ENCODE measurements at places on chromosomes 11 and 22.

DNA sequence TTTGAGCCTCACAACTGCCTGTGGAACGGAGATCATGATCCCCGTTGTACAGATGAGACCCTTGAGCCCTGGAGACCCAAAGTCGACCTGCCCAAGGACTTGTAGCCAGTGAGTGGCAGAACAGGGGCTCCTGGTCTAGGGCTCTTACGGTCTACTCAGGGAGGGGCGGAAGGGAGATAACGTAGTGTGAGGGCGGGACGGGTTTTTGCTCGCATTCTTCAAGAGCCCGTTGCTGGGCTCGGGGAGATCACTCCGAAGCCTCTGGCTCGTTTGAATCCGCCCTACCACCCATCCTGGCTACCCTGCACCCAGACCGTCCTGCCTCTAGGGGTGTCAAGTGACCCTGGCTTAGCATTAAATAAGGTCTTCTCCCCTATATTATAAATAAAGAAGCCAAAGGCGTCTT is 639 bp downstream of the CRY2 start:
- DNase-seq: peak; percentile 9

GRCh38 chr22:42307806-42308563 is 37.5 kb upstream of the TCF20 start:
- no peak for DNase-seq

- no peak for DNase-seq
These were observed 419.7 kb upstream of the CNTN5 start for GRCh38 chr11:98600786-98601773.

DNA sequence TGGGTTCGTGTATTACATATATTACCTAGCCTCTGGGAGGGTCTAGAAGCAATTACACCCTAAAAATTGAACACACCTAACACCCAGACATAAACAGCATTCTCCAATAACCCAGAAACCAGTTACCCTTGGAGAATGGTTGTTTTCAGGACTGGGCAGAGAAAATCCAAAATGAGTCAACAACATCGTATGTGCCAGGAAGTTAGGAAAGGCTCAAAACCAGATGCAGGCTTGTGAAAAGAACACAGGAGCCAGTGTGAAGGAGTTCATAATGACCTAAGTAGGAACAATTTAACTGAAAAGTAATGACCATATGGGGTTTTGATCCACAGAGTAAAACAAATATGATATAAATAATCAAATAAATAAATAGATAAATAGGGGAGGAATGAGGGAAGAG is 5.1 kb upstream of the CLPB start:
- no peak for DNase-seq

DNA sequence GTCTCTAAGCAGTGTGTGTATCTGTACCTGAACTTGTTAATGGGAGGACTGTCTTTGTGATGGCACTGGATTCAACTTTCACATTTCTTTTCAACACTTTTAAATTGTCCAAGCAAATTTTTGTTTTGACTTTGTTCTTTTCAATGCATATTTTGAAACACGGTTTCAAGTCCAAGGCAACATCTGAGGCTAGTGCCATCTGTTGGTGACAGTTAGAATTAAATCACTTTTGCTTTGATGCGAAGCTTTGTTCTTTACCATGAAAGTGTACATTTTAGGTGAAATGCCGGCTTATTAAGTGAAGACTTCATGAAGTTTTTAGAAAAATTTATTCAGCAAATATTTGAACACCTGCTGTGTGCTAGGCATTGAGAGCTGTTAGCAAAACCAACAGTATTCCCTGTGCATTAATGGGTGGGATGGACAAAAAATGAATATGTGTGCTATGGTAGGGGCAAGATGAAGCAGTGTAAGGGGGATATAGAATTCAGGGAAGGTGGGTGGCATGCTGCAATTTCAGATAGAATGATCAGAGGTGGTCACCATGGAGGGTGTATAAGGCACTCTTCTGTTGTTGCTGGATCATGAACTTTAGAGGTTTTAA is 70.2 kb downstream of the DDX10 start:
- no peak for DNase-seq

GRCh38 chr11:86954269-86955110 is 705 bp downstream of the FZD4 start:
- no peak for DNase-seq

DNA sequence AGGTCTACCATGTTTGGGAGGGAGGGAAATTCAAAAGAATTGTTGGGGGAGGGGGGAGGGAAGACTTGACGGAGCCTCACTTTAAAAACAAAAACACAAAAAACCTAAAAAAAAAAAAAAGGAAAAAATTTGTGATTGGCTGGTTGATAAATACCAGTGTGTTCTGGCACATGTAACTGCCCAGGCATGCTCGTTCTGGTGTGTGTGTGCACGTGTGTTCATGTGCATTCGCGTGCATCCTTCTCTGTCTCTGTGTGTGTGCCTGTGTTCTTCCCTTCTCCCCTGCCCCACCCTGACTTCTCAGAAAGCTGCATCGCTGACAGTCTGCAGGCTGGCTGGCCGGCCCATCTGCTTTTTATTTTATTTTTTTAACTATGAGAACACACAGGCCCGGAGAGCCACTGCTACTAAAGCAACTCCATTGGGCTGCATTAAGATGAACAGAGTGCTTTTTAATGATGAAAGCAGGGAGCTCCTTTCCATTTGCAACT is 22.6 kb upstream of the ADSL start:
- no peak for DNase-seq

GRCh38 chr22:49925525-49926128 is 7.2 kb downstream of the CRELD2 start:
- DNase-seq: peak; percentile 61

GRCh38 chr11:76630600-76631281 is 39.8 kb downstream of the LRRC32 start:
- DNase-seq: no peak

DNA sequence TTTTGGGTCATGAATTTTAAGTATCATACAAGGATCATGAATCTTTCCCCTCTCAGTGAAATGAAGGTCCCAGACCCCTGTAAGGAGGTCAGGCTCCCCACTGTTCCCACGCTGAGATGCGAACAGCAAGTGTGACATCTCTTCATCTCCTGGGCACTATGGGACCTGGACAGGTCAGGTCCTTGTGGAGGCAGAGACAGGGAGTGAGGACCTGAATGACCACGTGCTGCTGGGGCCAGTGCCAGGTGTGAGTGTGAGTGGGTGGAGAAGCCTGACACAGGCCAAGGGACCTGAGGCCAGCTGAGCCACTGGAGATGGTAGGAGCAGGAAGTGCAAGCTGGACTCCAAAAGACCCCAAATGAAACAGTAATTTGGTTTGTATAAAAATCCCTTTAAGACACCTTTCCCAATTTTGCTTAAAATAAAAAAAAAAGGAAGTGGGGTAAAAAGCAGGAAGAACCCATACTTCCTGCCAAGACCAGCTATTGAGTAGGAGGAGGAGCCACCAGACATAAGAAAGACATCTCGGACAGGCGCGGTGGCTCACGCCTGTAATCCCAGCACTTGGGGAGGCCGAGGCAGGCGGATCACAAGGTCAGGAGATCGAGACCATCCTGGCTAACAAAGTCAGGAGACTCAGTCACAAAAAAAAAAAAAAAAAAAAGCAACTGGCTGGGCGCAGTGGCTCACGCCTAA is 35.4 kb upstream of the SERPIND1 start:
- no peak for DNase-seq

GRCh38 chr22:30247974-30248373 is 1.4 kb upstream of the LIF start:
- DNase-seq: no peak

- no peak for DNase-seq
These were observed 7.1 kb downstream of the EWSR1 start for GRCh38 chr22:29275167-29275566.

GRCh38 chr11:72373163-72373562 is 61.2 kb downstream of the CLPB start:
- DNase-seq: no peak

DNA sequence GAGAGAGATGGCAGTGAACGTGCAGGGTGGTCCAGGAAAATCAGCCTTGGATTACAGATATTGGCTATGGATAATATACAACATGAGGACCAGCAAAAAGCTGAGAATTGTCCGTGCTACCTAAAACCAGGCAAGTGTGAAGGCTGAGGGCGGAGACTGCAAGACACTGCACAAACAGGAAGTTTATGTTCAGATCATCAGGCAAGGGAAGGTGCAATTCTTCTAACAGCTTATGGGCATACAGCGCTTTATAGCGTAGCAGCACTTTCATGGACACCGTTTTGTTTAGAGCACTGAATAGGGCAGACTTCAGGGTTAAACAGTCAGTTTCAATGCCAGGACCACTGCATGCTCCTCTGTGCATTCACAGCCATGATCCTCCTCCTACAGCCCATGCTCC is 93.1 kb upstream of the TMEM45B start:
- DNase-seq: no peak

DNA sequence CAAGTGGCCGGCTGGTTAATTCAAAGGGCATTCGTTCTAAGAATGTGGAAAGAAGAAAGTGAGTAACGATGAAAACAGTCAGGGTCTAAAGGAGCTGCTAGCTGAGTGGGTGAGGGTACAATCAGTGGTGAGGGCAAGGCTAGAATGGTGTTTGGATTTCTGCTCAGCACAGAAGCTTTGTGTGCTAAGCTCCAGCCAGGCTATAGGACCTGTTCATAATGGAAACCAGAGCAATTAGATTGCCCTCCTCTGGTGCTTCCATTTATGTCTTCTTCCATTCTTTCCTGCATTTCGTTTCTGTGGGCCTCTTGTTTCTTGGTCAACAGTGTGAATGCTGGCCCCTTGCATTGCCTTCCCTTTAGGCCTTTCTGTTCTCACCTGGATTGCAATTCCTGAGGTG is 572.9 kb upstream of the CHORDC1 start:
- no peak for DNase-seq

GRCh38 chr11:72352859-72353551 is 81.3 kb downstream of the CLPB start:
- no peak for DNase-seq

DNA sequence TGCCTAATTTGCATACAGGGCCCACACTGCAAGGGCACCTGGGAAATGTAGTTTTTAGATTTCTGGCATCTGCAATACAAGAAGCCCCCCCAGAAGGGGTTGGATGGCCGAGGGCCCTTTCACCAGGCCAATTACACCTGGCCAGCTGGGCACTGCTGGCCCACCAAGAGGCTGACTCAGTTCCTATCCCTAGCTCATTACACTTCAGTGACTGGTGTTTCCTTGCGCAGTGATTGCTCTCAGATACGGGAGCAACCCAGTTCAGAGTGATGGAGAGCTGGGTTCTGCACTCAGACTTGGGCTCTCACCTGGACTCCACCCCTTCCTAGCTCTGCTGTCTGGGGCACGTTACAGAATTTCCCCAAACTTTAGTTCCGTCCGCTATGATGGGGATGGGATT is 81.1 kb upstream of the SHANK2 start:
- DNase-seq: no peak

DNA sequence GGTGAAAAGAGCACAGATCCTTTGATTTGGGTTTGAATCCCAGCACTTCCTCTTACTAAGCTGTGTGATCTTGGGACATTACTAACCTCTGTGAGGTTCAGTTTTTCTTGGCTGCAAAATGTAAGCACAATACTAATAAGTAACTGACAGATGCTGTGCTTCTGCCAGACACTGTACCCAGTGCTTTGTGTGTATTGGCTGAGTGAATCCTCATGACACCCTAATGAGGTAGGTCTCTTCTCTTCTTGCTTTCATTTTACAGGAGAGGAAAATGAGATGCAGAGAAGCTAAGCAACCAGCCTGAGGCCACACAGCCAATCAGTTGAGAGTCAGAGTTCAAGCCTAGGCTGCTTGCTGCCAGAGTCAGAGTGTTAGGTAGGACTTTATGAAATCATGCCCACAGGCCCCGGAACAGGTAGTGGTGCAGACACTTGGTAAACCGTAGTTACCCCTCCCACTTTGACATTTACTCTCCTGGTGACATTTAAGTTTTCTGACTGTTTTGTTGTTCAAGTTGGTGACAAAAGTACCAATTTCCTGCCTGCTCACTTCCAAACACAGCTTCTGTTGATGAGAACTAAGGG is 21.2 kb downstream of the PTPRJ start:
- DNase-seq: peak; percentile 70

- DNase-seq: no peak
These were observed 129.2 kb downstream of the ARL14EP start for GRCh38 chr11:30452114-30452513.

DNA sequence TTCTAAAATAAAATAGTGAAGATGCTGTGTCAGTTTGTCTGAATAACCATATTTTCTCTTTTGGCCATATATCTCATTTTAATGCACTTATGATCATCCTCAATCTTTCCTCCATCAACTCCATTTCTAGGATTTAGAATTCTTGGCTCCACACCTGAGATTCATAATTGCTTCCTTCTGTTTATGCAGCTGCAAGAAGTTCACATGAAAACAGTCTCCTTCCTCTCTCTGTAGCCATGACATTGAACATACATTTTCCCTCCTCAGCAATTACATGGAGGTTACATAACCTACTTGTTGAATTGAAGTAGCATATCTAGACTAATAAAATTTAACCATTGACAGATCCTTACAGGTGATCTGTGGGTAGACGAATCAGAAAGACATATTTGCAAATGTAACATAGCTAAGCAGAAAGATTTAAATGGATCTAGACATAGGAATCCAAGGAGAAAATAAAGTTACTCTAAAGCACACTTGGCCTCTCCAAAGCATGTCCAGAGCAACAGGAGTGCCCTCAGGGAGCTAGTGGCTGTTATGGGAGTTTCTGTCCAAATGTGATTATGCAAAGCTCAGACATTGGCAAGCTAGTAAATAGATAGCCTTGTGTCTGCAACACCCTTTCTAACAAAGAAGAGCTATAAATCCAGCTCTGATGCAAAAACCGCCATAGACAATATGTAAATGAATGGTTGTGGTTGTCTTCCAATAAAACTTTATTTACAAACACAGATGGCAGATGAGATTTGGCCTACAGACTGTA is 119.9 kb upstream of the MPPED2 start:
- no peak for DNase-seq

DNA sequence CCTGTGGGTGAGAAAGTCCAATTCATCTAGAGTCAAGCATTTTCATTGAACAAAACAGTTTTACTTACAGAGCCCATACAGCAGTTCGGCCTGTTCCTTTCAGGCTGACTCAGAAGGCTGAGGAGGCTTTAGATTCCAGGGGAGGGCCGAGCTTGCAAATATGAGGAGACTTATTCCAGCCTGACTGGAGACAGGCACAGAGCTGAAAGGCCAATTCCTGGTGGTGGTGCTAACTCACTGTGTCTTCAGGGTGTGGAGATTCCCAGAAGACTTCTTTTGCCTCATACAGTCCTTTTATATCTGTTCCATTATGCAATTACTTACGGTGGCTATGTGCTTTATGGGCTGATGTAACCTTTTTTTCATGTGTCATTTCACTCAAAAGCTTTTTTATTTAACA is at the start of gene OR51E2:
Gene OR51E2 (minus strand): TSS at position 269 of the 400 bp plus-strand sequence. CDS start 15,142 bp downstream, outside the sequence.
- no peak for DNase-seq

DNA sequence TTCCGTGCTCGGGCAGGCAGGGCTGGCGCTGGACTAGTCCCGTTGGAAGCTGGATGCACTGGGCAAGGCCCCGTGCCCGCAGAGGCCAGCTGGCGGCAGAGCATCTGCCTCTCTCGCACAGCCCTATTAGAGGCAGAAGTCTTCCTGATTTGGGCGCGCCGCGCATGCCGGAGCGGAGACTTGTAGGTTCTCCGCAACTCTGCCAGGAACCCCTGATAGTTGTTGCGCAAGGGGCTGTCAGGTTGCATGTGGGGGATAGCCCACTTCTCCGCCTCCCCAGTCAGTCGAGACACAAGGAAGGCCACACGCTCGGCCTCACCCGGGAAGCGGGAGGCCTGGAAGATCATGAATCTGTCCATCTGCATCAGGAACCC is 1.2 kb downstream of the RTL6 start:
- DNase-seq: no peak

GRCh38 chr11:70084046-70084984 is 6.2 kb downstream of the ANO1 start:
- DNase-seq: no peak

GRCh38 chr11:126216526-126217305 is 5.1 kb downstream of the FAM118B start:
- no peak for DNase-seq

GRCh38 chr11:57751676-57752253 is at the start of gene BTBD18:
BTBD18 (minus strand) TSS chr11:57751819; CDS start chr11:57751188, 631 bp downstream.
- no peak for DNase-seq
